ENCODE measurements at places on chromosomes 7 and 10.

- DNase-seq = no peak
Measured at GRCh38 chr7:71705901-71706596, 574.1 kb downstream of the GALNT17 start.

GRCh38 chr7:40599836-40600235 lies 465.0 kb downstream of the SUGCT start:
- DNase-seq = no peak

DNA sequence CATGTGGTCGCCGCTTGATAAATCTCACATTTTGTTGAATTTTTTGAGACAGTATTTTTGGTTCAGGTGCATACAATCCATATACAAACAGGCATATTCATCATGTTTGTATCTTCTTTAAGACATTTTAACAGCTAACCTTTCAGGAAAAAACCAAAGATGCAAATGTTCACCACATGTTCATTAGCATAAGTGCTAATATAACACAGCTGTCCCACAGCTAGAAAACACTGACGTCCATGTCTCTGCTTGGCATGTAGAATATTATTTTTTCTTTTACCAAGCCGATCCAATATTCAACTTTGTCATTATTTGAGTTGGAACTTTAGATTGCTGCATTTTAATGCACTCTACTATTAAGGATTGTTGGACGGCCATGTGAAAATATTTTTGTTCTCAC lies 31.2 kb downstream of the BMPER start:
- no peak for DNase-seq

DNA sequence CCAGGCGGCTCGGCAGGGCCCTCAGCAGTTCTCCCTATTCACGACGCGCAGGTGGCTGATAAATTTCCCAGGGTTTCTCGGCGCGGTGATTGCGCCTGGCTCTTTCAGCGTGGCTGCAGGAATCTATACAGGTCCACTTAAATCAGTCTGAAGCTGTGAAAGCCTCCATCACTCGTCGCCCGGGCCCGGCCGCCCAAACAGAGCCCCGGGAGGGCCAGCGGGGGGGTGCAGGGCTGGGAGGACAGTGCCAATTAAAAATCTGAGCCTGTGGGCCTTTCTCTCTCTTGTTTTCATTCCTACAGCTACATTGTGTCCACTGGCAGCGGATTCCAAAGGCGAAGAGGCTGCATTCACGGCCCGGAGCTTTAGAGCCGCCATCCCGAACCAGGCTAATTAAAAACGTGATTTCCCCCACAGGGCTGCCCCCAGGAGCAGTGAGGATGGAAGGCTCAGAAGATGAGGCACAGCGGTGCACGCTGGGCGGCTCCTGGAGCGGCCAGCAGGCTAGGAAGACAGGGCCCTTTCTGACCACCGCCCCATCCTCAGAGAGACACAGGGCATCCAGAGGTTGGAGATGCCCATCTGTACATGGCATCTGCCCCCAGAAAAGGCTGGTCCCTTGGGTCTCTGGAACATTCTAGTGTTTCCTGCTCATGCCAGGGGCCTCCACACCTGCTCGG lies 100.7 kb downstream of the FAM53B start:
- no peak for DNase-seq

- no peak for DNase-seq
Measured at GRCh38 chr10:33901166-33901565, 566.7 kb upstream of the NRP1 start.

GRCh38 chr10:112732277-112732921 lies 217.6 kb upstream of the TCF7L2 start:
- no peak for DNase-seq

DNA sequence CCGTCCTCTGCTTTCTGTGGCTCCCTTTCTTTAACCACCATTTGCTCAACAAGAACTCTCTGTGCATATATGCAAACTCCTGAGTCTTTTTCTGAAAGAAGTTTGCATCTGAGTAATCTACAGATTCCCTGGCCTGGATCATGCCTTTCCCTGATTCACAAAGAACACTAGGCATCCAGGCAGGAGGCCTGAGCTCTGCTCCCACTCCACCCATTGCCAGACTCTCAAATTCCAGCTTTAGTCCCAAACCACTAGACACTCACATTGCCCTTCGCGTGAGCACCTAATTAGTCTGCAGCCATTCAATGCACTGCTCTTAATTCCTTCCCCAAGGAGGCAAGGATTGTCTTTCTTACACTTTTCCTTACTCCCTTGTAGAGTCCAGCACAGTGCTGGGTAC lies 60.9 kb downstream of the ABCC2 start:
- DNase-seq = no peak

DNA sequence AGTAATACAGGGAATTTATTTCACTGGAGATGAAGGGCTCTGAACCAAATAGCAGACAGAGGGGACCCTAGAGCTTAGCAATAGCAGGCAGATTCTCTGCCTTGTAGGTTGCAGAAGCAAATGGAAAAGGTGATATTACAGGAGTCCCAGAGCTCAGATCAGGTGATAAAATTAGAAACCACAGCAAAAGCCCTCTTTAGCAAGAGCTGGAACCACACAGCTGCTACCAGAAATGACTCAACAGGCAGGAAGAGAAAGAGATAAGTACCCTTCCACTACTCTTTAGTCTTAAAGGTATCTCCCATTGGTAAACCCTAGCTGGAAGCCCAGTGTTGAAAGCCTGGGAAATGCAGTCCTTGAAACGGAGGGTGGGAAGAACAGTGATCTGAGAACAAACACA lies 535.6 kb upstream of the GHITM start:
- DNase-seq = no peak

GRCh38 chr7:11458736-11459483 lies 373.1 kb downstream of the THSD7A start:
- DNase-seq = no peak

DNA sequence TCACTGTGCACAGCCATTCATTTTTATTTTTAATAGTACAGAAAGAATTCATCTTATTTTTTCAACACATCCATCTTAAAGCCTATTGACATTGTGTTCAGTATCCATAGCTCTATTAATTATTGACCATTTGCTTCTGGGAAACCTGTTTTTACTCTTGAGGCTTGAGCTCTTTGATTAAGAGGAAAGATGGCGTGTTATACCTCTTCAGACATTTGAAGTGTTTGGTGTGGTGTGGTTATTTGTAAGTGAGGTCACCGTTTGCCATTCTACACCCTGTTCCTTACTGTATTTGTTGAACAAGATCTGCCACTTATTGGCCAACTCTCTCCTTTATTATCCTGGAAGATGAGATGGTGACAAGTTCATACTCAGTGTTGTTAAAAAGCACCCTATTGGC lies 18.4 kb downstream of the C7orf57 start:
- no peak for DNase-seq

GRCh38 chr10:101879456-101880231 lies 36.0 kb upstream of the KCNIP2 start:
- no peak for DNase-seq

DNA sequence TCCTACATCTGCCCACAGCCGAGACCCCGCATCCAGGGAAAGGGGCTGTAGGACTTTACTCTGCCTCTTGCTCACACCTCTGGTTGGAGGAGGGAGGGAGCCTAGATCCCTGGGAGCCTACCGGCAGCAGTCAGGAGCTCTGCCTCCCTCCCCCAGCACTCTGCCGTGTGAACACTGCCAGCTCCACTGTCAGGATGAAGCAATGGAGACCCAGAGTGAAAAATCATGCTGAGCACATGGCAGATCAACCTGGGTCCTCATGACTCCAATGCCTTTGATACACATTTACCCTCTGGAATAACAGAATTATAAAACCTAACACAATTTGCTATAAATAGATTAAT lies 477.7 kb downstream of the TNS3 start:
- no peak for DNase-seq

DNA sequence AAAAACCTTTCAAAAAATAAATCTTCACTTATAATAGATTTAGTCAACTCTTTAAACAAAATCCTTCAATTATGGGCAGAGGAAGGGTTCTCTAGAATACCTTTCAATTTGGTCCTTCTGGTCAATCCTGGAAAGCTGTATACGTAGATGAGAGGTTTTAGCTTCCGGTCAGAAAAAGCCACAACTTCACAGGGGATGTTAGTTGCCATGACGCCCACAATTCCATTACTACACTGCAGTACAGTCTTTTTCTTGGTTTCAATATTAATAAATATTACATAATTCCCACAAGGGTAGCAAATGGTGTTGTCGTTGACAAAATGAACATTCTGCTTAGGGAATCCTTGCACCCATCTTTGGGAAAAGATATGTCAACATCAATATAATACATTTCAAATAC lies 1.7 kb downstream of the CFAP43 start:
- no peak for DNase-seq

GRCh38 chr10:72392571-72392970 lies 37.9 kb upstream of the DNAJB12 start:
- no peak for DNase-seq

- DNase-seq = no peak
Measured at GRCh38 chr7:28754027-28754426, 204.1 kb downstream of the TRIL start.

DNA sequence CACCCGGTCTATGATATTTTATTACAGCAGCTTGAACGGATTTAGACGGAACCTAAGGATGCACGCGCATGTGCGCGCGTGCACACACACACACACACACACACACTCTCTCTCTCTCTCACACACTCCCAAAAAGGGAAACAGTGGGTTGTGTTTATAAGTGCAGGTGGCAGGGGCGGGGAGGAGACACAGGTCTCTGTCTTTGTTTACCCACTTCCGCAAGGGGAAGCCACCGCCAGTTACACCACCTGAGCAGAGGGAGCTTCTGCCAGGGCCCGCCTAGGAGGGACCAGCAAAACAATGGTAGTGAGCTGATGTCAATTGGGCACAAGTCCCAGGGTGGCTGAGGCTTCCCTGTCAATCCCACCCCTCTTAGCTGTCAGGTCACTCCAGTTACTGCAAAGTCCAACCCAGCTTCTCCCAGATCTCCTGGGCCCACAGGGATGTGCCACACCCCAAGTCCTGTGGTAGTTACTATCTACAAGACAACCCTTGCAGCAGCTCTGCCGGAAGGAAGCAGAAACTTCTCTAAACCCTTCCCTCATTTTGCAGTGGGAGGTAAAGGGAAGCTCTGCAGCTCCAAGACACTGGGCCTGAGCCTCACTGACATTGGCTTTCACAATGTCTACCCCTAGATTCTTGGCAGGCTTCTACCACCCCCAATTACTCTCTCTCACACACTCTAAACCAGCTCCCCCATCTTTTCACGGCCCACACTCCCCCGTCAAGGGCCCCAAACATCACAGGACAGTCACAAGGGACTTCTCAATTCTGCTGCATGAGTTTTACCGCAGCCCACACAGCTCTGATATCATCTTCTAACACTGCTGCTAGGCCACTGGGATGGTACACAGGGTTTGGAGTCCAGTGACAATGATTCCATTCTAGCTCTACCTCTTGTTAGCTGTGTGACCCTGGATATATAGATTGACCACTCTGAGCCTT lies 17.6 kb downstream of the ANXA11 start:
- DNase-seq = peak; percentile 38

GRCh38 chr7:101200862-101201599 lies at the start of gene MOGAT3:
Gene MOGAT3, minus strand, starts transcription at chr7:101201036. Its CDS starts 182 bp downstream, at chr7:101200854.
- no peak for DNase-seq
